ENCODE measurements at places on chromosomes 1 and 21. TPM values are rescaled to one million over a fixed set of nuclear protein-coding genes. Genes with fewer than 3 reads are reported as not detected.

DNA sequence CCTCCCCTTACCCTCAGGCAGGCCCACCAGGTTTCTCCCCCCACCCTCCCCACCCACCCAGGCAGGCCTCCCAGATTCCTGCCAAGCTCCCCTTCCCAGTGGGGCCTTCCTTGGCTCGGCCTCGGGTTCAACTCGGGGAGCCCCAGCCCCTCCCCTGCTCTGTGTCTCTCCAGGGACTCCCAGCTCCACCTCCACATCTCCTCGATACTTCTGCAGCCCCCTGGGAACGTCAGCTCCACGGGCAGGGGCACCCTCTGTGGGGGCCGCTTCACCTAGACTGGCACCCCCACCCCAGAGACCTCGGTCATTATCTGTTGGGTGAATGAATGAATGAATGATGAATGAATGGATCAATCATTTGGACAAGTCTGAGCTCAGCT is 775 bp downstream of the MMEL1 start:
- DNase-seq = no peak

SHE gene
- total RNA-seq = 13.3 TPM

- peak; percentile 88 for DNase-seq
Measured at GRCh38 chr1:109274533-109275476, 8.1 kb downstream of the PSRC1 start.

DNA sequence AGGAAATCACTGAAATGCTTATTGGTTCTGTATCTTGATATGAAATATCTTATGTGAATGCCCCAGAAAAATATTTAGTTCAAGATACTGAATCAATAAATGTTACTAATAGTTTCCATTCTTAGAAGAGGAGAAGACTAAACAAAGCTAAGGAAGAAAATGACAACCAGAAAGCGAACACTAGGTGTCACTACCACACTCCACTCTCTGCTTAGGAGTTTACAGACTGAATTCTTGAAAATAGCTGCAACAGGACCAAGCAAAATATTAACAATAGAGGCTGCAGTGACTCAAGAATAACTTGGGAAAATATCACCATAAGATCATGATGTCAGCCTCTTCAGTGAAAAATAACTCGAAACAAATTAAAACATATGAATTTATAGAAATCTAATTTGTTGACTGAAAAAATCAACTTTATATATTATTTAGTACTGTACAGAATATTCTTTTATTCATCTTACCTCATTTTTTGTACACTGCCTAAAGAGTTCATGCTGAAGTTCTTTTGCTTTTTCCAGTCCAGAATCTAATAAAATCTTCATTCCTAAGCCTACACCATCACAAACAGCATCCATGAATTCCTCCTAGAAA is 61.6 kb downstream of the KIF14 start:
- DNase-seq = no peak

DNA sequence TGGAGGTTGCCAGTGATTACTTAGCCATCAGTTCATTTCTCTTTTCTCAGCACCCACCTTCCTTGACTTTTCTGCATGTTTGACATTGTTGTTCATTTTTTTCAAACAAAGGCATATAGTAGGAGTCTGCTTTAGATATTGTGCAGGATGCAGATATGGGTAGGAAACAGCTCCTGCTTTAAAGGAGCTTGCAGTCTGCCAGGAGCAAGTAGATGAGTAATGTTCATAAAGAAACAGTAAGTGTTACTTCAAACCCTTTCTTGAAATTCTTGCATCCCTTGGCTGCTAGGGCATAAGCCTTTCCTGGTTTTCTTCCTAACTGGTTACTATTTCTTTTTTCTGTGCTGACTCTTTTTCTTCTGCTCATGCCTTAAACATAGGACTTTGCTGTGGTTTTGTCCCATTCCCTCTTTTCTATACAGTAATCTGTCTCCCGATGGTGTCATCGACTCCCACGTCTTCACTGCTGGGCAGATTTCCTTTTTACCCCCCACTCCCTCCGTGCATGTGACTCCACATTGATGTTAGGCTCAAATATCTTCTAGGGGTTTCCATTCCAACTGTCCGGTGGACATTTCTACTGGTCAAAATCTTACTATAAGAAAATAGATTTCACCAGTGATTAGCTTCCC is 20.4 kb downstream of the PTGFRN start:
- DNase-seq = no peak

DNA sequence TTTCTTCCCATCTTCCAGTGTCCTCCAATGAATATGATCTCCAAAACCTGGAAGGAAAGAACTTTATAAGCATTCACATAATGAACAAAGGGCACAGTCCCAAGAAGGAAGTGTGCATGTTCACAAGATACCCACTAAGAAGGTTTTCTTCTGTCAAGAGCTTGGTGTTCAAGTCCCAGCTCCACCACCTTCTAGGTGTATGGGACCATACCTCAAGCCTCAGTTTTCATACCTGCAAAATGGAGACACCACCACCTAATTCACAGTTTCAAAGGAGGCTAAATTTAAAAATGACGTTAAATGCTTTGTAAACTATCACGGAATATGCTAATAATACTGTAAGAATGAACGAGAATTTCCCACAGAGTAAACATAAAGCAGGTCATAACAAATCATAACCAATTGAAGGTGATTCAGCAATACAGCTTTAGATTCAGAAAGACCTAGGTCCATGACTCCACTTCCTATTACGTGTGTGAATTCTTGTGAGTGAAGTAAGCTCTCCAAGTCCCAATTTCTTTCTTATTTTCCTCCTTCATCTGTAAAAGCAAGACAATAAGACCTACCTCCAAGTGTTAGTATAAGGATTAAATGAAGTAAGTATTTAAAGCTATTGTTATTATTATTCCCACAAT is 8.1 kb upstream of the KTI12 start:
- DNase-seq = no peak

GRCh38 chr1:223525957-223526356 is 132.7 kb downstream of the CCDC185 start:
- no peak for DNase-seq

DNA sequence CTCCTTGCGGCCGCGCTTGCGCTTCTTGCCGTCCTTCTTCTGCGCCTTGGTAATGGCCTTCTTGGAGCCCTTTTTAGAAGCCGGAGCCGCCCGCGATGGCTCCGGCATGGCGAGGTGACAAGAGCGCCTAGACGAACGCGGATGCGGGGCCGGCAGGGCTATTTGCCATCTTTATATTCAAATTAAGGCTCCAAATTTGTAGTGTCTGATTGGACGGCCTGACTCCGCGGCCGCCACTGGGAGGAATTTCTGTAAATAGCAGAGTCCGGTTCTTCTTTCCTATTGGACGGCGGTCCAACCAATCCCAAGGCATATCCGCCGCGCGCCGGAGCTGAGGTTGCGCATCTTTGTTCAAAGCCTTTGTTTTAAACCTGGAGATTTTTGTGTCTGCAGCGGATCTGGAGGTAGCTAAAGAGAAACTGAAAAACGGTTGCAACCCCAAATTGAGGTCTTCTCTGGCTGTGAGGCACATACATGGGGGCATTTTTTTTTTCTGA is 22.6 kb upstream of the RNF187 start:
- peak; percentile 79 for DNase-seq

DNA sequence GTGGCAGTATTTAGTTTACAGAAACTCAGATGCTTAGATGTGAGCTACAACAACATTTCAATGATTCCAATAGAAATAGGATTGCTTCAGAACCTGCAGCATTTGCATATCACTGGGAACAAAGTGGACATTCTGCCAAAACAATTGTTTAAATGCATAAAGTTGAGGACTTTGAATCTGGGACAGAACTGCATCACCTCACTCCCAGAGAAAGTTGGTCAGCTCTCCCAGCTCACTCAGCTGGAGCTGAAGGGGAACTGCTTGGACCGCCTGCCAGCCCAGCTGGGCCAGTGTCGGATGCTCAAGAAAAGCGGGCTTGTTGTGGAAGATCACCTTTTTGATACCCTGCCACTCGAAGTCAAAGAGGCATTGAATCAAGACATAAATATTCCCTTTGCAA is 59.7 kb upstream of the ZNF326 start:
- no peak for DNase-seq

GRCh38 chr1:65395887-65396612 is 24.4 kb upstream of the LEPR start:
- DNase-seq = no peak

DCST1 gene
- not detected for total RNA-seq

DNA sequence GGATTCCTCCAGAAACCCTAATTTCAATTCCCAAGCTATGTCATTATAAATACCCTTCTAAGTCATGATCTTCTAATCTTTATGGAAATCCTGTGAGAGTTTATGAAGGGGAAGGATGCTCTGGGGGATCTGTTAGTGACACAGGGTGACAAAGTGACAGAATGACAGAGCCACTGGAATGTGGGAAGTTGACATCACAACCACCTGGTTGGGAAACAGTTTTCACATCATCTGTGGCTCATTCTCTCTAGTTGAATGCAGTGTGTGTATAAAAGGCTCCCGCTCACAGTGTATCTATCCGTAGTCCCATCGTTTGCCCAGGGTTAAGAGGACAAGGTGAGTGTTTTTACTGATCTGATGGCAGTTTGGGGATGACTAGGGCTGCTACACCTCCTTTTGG is at the start of gene LCE7A:
LCE7A (plus strand) TSS at position 301 of the 400 bp plus-strand sequence. CDS start 702 bp downstream, outside the sequence.
- no peak for DNase-seq

GRCh38 chr1:10189659-10190058 is 20.7 kb upstream of the KIF1B start:
- DNase-seq = no peak

GRCh38 chr1:199706826-199707606 is 320.5 kb upstream of the NR5A2 start:
- no peak for DNase-seq

DNA sequence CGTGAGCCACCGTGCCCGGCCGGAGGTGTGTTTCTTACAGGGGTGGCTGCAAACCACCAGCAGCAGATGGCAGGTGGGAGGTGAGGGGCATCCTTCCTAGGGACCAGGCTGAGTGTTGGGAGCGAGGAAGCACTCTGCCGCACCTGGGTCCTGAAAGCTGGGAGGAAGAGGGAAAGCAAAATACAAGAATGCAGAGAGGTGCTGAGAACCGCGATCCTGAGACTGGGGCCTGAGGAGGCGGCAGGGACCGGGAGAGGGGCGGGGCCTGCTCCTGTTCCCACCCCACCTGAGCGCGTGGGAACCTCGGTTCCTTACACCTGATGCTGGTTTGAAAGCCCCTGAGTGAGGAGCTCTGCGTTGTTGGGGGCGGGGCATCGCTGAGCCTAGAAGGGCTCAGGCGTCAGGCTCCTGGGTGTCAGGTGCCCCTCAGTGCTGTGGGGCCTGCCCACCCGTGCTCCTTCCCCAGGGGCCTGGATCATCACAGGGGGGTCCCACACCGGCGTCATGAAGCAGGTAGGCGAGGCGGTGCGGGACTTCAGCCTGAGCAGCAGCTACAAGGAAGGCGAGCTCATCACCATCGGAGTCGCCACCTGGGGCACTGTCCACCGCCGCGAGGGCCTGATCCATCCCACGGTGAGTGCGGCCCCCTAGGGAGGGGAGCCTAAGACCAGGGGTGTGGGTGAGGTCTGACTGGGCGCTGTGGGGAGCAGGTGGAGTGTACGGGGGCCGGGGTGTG is 15.5 kb downstream of the TRPM2 start:
- DNase-seq = peak; percentile 43

- no peak for DNase-seq
Measured at GRCh38 chr1:30904191-30904961, 4.2 kb downstream of the SDC3 start.

DNA sequence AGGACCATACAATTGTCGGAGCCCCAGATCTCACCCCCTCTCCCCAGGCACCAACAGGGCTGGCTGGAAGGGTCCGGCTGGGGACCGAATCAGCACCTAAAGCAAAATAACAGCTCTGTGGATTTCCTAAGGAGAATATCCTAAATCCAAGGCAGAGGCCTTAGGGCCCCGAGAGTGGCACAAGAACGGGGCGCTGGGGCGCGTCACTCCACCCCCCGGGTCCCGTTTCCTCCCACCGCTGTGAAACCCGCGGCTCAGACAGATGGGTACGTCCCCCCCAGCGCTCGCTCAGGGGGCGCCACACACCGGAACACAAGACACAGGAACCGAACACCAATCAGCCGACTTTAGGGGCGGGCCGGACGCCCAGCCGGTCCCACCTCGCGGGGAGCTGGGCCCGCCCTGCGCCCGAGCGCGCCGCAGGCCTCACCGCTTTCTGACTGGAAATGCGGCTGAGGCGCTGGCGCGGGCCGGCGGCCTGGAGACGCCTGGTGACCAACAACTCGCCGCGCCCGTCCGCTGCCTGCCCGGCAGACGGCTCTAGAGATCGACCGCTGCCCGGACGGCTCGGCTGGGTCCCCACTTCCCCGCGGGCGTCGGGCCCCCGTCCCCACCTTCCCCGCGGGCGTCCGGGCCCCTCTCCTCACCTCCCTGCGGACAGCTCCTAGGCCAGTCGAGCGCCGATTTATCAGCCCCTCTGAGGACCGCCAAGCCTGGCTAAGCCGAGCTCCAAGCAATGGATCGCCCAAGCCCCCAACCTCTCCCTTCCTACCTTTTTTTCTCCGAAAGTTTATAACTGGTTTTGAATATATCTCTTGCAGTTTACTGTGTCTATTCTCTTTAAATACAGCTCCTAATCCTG is at the start of gene HFM1:
HFM1 (minus strand) TSS at position 687 of the 862 bp plus-strand sequence. CDS start 3,755 bp downstream, outside the sequence.
- peak; percentile 75 for DNase-seq

LEFTY1 gene
- 0.60 TPM for total RNA-seq

KISS1 gene
- total RNA-seq = 1.4 TPM

DNA sequence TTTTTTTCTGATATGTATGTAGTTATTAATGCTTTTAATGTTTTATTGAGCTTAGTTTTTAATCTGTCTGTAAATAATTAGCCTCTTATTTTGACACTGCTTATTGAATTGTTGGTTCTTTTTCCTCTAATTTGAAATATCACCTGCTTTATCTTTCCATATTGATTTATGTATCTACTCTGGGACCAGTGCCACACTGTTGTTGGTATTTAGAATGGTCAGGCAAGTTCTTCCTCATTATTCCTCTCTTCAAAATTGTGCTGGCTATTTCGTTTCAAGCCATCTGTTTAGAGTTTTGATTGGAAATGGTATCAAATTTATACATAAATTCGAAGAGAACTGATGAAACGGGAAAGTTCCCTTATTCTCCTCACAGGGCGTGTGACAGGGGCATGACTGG is 96.8 kb upstream of the APP start:
- no peak for DNase-seq

- DNase-seq = no peak
Measured at GRCh38 chr1:85473390-85473789, 8.4 kb upstream of the DDAH1 start.

DNA sequence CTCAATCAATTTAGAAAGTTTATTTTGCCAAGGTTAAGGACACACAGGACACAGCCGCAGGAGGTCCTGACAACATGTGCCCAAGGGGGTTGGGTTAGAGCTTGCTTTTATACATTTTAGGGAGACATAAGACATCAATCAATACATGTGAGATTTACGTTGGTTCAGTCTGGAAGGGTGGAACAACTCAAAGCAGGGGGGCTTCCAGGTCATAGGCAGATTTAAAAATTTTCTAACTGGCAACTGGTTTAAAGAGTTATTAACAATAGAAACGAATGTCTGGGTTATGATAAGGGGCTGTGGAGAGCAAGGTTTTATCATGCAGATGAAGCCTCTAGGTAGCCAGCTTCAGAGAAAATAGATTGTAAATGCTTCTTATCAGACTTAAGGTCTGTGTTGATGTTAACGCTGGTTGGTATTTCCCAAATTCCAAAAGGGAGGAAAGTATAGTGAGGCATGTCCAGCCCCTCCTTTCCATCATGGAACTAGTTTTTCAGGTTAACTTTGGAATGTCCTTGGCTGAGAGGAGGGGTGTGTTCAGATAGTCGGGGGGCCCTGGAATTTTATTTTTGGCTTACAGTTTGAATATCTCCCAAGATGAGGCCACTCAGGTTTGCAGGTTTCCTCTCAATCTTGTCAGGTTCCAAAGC is 31.0 kb upstream of the TGFBR3 start:
- no peak for DNase-seq

LCE4A gene
- not detected for total RNA-seq

OR2L2 gene
- 0.29 TPM for total RNA-seq

SERPINC1 gene
- 0.44 TPM for total RNA-seq

GRCh38 chr1:15390667-15391066 is 19.0 kb upstream of the EFHD2 start:
- no peak for DNase-seq

Measured in ureter (tissue), 1 donor.